ENCODE measurements at places on chromosomes 3 and 15.

DNA sequence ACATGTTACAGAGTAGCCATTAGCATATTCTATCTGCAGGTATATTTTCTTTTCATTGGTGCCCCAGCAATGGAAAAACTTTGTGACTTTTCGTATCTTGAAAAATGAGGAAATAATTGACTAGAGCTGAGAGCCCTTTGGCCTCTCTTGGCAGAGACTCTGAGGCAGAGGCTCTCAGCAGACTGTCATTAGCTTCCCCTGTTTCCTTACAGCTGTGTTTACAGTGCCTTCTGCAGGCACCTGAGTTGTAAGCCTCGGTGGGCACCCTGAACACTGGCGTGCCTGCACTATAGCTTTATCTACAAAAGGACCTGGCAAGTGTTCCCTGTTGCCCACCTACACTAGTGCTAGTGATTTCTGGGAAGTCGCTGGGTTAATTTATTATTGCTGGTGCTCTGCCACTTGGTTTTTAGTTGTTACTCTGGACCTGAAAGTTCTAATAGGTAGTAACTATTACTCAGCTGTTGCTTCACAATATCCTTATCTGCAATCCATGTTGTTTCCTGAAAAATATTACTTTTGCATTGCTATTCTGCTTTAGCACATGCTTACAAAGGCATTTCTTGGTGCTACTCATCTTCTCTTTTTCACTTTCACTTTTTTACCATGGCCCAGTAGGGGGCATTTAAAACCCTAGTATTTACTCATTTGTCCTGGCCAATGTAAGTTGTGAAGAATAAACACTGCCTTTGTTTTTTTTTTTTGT is 7.8 kb upstream of the GPR171 start:
- peak; percentile 68 for DNase-seq

DNA sequence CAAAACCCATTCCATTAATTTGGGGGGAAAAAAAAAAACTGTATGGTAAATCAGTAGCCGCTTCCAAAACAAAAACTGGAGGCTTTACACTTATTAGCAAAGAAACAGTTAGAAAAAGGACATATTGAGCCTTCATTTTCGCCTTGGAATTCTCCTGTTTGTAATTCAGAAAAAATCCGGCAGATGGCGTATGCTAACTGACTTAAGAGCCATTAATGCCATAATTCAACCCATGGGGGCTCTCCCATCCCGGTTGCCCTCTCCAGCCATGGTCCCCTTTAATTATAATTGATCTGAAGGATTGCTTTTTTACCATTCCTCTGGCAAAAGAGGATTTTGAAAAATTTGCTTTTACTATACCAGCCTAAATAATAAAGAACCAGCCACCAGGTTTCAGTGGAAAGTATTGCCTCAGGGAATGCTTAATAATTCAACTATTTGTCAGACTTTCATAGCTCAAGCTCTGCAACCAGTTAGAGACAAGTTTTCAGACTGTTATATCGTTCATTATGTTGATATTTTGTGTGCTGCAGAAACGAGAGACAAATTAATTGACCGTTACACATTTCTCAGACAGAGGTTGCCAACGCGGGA is 9.4 kb upstream of the RPL24 start:
- no peak for DNase-seq

DNA sequence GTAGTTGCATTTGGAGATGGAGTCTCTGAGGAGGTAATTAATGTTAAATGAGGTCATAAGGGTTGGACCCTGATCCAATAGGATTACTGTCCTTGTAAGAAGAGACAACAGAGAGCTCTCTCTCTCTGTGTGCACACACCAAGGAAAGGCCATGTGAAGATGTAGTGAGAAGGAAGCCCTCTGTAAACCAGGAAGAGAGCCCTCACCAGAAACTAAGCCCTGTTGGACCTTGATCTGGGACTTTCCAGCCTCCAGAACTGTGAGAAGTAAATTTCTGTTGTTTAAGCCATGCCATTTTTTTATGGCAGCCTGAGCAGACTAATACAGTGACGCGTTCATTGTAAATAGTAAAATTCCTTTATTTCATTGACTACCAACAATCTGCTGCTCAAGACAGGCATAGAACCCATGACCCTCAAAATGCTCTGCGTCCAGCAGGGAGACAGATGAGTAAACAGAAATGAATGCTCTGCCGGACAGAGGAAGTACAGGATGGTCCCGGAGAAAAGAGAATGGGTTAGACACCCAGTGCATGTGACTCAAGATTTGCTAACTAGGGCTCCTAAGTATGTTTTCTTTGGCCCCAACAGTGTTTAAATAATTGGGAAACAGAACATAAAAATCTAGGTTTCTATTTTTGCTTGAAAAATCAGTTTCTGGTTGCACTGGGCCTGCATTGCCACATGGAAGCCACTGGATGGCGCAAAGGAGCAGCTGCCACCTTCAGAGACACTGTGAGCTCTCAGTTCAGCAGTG is 37.9 kb upstream of the TNFAIP8L3 start:
- no peak for DNase-seq

GRCh38 chr15:35834216-35834830 is 288.4 kb upstream of the DPH6 start:
- DNase-seq: no peak

- DNase-seq: peak; percentile 84
These were observed at the start of gene USF3 for GRCh38 chr3:113695786-113696645. TSS of gene USF3 (minus strand) at chr3:113696642. CDS start at chr3:113674878, 21,764 bp downstream.

DNA sequence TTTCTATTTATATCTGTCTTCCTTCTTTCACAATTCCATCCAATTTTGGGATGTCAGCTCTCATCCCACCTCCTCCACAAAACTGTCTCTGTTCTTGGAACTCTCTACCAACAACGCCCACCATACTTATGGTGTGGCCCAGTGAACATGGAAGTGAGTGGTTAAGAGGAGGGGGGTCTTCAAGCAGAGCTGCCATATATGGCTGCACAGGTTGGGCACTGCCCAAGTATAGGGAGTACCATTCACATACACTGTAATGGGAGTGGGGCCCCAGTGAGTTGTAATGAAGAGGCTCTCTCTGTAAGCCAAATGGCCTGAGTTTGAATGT is 7.9 kb upstream of the CAMK1 start:
- DNase-seq: no peak

DNA sequence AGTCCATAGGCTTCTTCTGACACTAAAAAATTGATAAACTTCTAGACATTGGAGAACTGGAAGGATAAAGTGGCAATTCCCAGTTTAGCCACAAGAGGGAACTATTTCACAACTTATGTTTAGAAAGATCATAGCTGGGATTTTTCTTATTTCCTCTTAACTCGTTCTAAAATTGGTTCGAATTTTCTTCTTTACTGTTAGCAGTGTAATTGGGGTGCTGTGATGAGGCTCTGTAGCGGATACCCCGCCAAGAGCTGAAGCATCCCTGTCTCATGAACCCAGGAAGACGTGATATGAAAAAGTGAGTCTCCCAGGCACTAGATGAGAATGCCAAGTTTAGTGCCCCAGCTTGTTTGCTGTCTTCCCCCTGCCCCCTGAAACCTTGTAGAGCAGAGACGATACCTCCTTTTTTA is 85.1 kb downstream of the PDCD6IP start:
- DNase-seq: no peak

- DNase-seq: peak; percentile 52
These were observed 401.5 kb downstream of the ZBTB20 start for GRCh38 chr3:114745322-114746240.

DNA sequence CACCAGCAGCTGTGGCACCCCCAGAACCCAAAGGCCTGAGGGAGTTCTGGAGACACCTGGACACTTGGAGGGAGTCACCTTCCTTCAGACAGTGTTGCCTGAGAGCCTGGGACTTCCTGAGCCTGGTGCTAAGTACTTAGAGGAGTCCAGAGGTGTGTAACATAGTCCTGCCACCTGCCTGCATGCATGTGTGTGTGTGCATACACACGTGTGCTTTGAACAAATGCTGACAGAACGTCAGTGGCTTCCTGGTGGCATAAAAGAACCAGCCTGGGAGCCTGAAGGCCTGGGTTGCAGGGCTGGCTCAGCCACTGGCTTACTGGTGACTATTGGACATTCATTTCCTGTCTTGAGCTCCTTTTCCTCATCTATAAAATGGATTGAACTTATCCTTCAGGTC is 3.2 kb upstream of the CPN2 start:
- no peak for DNase-seq

DNA sequence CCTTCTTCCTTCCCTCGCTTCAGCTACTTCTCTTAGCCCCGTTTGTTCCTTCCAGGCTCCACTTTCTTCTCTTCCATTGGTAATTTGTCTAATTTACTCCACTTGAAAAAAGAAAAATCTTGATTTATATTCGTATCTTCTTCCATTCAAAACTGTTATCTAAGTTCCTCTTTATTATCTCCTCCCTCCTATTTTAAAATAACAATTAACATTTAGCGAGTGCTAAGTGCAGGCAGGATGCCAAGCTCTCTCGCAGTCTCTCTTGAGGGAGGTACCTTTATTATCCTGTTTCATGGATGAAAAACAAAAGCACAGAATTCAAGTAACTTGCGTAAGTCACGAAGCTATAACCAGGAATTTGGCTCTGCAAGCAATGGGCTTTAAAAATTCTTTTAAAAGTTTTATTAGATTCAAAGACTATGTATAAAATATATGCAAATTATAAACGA is 418.9 kb upstream of the NAALADL2 start:
- DNase-seq: no peak

DNA sequence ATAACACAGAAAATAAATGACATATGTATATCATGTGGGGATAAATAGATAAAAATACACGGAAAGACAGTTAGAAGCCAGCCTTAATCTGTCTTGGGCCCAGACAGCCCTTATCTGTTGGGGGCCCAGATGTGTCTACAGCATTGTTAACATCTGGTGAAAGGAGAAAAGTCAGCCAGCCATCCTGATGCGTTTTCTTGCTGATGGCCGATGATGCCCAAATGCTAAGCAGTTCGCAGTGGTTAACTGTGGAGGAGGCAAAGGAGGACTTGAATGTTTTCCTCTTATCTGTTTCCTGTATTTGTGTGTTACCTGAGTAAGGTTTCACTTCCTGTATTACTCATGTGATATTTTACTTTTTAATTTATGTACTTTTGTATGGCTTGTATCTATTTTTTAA is 46.2 kb downstream of the NOX5 start:
- no peak for DNase-seq

DNA sequence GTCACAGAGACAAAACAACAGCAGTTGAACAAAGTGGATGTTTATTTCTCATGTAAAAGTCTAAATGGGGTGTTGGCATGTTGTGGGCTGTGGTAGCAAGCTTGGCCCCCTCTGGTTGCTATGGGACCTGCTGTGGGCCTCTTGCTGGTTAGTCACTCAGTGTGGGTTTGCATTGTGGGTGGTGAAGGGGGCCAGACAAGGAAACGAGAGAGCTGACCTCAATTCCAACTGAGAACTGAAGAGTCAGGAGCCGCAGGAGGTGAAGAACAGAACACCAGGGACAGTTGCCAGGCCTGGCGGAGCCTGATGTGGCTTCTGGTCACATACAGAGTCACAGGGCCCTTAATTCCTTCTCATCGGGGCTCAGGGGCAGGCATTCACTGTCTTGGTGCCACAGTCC is 1.9 kb upstream of the ADPGK start:
- DNase-seq: no peak

DNA sequence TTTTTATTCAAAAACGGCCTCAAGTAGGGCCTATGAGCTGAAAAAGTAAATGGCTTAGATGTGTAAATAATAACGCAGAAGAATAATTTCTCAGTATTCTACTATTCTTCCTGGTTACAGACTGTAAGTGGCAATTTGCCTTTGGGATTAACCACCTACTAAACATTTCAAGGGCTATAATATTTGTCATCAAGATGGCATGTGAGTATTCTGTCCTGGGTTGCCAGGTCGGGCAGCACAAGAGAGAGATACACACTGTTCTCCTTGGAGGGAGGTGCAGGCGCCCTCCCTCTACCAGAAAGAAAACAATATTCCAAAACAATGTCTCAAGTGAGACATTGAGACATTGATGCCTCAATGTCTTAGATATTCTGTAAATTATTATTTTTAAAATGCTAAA is 278.4 kb downstream of the OCA2 start:
- no peak for DNase-seq

GRCh38 chr3:148588291-148588690 is 109.4 kb upstream of the AGTR1 start:
- DNase-seq: no peak

- DNase-seq: no peak
These were observed 468.0 kb upstream of the GBE1 start for GRCh38 chr3:82229397-82229796.

GRCh38 chr3:153835540-153835939 is 285.6 kb upstream of the ARHGEF26 start:
- no peak for DNase-seq

DNA sequence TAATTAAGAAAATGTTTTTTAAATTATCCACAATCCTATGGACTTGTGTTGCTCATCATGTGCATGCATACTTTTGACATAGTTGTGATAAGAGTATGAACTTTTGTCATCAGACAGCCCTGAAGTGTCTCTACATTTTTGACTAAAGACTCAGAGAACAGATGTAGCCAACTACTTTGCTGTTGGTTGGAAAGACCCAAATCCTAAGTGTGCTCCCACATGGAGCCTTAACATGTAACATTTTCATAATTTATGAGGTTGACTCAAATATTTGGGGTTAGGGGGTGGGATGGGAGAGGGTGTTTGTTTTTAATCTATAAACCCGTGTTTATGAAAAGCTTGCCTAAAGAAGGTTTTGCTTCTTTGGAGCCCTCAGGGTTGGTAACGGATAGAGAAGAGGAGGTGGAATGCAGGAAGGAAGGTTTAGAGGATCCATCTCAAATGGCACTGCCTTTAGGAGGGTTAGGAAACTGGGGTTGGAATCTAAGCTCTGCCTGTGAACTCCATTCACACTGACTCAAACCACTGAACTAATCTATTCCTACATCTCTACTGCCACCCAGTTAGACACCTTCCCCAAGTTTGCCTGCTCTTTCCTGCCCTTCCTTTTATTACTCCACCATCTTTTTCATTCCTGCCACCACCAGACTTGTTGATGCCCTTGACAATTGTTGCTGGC is 3.7 kb downstream of the BOC start:
- no peak for DNase-seq

DNA sequence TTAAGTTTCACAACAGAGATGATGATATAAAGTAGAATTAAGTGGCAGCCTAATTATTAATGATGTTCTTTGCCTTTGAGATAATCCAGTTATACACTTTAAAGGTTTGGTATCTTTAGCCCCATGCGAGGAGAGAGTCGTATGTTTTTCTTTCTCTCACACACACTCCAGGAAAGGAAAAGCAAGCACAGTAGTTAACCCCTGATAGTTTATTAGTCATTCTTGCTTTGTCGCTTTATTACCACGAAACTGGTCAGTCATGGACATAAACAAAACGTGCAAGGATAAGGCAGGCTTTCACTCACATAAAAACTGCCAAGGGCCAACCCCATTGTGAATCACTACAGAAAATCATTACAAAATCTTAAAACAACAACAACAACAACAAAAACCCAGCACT is 866.9 kb downstream of the FHIT start:
- DNase-seq: no peak

DNA sequence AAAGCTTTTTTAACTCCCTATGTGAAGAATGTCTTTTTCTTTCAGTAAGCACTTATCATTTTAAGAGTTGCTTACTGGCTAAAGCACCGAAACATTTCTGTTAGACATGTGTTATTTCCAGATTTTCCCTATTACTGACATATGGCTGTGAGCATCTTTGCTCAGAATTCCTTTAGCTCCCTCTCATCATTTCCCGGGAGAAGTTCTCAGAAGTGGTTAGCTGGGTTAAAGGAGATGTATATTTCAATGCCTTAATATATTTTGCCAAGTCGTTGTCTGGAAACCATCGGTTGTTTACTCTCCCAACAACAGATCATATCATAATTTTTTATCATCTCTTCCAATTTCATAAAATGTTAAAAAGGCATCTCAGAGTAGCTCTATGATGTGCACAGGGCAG is 396.5 kb downstream of the OCA2 start:
- no peak for DNase-seq

GRCh38 chr3:186909078-186909853 is 21.1 kb upstream of the ST6GAL1 start:
- no peak for DNase-seq

- no peak for DNase-seq
These were observed 4.7 kb downstream of the IP6K1 start for GRCh38 chr3:49781415-49782199.

All from left lobe of liver (tissue), 2 donors.